ENCODE measurements at places on chromosomes 1 and 21.

GRCh38 chr1:55690366-55690765 is 475.2 kb upstream of the USP24 start:
- DNase-seq, result no peak

DNA sequence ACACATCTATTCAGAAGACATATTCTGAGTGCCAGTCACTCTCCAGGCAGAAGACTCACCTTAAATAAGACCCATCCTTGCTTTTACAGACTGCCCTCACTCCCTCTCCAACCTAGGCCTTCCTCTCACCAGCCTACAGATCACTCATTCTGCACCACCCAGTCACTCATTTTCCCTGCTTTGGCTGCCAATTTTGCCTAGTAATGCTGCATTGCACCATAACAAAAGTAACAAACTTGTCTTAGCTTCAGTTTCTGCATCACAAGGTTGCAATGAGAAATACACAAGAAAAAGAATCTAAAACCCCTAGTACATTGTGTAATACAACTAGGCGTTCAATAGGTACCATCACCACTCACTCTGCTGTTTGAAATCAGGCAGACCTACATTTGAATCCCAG is 292.4 kb downstream of the PLPP3 start:
- DNase-seq, result no peak

GRCh38 chr1:113534130-113534817 is 144.0 kb downstream of the MAGI3 start:
- DNase-seq, result no peak

- DNase-seq, result peak; percentile 56
These were observed 48.0 kb downstream of the H3-3A start for GRCh38 chr1:226110249-226111097.

DNA sequence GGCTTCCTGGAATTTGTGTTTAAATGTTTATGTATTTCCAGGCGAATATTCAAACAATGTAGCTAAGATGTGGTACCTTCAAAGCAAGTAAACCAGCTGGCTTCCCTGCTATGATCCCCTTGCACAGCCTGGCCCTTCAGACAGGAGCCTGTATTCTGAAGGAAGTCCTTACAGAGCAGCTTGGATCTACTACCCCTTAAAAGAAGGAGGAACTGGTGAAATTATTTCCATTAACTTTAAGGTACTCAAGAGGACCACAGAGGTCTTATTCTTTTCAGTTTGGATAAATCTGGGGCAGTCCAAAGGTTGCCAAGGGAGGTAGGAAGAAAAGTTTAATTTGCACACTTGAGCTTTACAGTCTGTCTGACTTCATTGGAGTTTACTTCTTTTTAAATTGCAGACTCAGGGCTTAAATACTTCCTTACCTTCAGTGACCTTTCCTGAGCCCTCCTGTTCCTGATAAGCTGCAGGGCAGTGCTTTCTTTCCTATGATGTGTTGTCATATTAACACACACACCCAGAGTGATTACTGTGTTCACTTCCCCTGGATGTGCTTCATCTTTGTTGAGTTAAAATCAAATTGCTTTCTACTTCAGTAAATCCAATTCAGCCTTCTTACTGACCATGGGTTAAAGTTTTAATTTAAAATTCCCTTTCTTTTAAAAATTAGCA is 40.5 kb downstream of the DISC1 start:
- no peak for DNase-seq

GRCh38 chr1:151175863-151176262 is at the start of gene TMOD4:
TMOD4 (minus strand) TSS chr1:151175981; CDS start chr1:151174875, 1,106 bp downstream.
- peak; percentile 80 for DNase-seq

GRCh38 chr1:160397651-160398050 is 2.7 kb upstream of the VANGL2 start:
- no peak for DNase-seq

GRCh38 chr1:7488475-7488842 is 282.6 kb upstream of the VAMP3 start:
- no peak for DNase-seq

DNA sequence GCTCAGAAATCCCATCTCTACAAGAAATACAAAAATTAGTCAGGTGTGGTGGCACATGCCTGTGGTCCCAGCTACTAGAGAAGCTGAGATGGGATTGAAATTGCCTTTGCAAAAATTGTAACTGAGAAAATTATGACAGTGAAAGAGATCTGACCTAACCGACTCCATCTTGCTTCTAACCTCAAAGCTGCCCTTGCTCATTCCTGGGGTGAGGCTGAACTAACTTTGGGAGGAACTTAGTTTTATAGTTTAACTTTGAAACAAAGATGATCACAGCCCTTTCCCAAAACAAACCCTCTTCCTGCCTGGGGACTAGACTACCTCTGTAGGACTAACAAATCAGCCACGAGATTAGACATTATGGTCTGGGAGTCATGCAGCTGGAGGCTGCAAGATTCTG is 33.8 kb upstream of the ERO1B start:
- DNase-seq, result no peak

GRCh38 chr1:156905651-156906050 is 12.1 kb downstream of the PEAR1 start:
- DNase-seq, result no peak

- no peak for DNase-seq
These were observed 32.6 kb downstream of the B3GALT5 start for GRCh38 chr21:39645331-39645730.

All from Kasumi-1 (cell line).